Colonic mucosa (tissue), 4 donors: ENCODE measurements at places on chromosomes 3 and 15. TPM values are rescaled to one million over a fixed set of nuclear protein-coding genes. Genes with fewer than 3 reads are reported as not detected.

- no peak for DNase-seq
Observed at GRCh38 chr3:155219106-155219505, 74.4 kb downstream of the STRIT1 start.

- no peak for DNase-seq
Observed at GRCh38 chr3:110903771-110904519, 167.7 kb upstream of the NECTIN3 start.

DNA sequence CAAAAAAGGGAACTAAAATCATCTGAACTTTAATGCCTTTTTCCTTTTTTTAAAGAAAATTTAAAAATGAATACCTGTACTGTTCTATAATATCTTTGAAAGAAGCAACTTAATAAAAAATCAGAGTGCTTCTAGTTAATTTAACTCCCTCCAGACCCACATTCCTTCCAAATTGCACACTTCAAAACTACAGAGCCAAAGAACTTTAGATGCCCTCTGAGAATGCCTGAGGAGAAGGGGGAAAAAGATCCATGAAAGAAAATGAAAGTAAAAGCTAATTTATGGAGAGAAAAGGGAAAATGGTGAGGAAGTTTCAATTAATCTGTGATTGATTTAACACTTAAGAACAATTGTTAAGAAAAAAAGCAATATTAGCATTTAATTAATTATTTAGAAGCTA is 1141.6 kb downstream of the IGSF11 start:
- no peak for DNase-seq

DNA sequence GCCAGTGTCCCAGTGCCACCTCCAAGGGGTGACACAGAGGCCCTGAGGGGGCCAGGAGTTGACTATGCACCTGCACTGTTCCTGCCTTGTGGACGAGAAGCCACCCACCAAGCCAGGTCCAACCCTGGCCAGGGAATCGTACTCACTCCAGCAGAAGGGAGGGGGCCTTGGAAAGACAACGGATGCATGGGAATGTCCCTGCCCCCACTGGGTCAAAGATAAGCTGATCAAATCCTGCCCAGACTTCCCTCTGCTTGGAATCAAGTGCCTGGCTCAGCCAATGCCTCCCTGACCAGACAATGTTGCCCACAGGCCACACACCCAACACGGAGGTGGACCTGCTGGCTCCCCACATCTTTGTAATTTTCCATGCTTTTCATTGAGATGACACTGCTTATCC is 23.9 kb downstream of the CACNA2D2 start:
- no peak for DNase-seq

DNA sequence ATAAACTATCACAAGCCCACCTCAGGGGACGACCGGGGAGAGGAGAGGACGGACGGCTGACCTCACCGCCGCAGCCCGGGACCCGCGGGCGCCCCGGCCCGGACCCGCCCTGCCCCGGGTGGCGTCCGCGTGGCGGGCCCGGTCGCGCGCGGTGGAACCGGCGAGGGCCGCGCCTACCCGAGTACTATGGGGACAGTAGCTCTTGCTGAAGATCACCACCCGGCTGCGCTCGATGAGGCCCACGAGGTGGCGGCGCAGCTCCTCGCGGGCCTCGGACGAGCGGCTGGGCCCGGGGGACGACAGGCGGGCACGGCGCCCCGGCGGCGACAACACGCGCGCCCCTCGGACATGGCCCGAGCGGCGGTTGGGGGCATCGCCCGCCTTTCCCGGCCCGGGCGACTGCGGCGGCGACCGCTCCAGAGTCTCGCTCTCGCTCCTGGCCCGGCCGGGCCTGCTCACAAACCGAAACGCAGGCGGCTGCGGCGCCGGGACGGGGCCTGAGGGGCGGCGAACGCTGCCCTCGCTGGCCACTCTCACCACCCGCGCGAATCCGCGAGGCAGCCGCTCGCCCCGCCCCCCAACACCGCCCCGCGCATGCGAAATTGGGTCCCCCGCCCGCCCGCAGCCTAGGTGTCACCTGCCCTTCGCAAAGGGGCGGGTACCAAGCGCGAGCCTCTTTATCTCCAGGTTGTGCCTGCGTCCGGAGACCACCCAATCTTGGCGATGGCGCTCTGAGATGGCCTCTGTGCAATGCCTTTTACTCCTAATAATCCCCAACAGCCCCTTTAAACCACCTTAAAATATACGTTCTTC is at the start of gene TXNRD3:
TXNRD3 (minus strand) TSS at position 554 of the 813 bp plus-strand sequence.
- DNase-seq, result peak; percentile 92

DNA sequence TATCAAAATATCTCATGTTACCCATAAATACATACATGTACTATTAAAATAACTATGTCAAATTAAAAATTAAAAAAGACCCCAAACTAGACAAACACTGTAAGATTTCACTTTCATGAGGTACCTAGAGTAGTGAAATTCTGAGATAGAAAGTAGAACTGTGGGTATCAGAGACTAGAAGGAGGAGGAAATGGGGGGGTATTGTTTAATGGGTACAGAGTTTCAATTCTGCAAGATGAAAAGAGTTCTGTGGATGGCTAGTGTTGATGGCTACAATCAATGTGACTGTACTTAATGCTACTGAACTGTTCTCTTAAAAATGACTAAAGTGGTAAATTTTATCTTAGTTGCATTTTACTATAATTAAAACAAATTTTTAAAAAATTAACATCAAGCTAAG is 36.6 kb downstream of the RFX7 start:
- no peak for DNase-seq

DNA sequence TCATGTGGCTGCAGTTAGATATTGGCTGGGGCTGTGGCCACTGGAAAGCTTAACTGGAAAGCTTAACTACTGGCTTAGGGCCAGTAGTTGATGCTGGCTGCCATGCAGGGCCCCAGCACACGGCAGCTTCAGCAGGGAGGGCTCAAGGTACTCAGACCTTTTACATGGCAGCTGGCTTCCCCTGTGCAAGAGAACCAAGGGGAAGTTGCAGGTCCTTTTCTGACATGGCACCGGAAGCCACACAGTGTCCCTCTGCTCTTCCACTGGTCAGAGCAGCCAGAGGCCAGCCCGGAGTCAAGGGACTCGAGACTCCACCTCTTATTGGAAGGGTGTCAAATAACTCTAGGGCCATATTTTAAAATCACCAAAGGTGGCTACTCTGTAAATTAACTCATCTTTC is 24.5 kb downstream of the CCR9 start:
- no peak for DNase-seq

GRCh38 chr3:185041540-185041939 is 111.3 kb downstream of the C3orf70 start:
- DNase-seq, result no peak

GOLGA6D gene
- not detected for total RNA-seq

RLBP1 gene
- total RNA-seq, result not detected

ATP10A gene
- 1.0 TPM for total RNA-seq

AGBL1 gene
- 0.10 TPM for total RNA-seq
